Mesenchymal stem cell (in vitro differentiated cells and primary cell): ENCODE measurements at places on chromosomes 12 and 14.
A peak's percentile ranks its signal among the peaks of the same experiment; 100 is the strongest.

GRCh38 chr12:3527181-3527580, 36.2 kb downstream of the PRMT8 start:
- peak; percentile 1 for DNase-seq

DNA sequence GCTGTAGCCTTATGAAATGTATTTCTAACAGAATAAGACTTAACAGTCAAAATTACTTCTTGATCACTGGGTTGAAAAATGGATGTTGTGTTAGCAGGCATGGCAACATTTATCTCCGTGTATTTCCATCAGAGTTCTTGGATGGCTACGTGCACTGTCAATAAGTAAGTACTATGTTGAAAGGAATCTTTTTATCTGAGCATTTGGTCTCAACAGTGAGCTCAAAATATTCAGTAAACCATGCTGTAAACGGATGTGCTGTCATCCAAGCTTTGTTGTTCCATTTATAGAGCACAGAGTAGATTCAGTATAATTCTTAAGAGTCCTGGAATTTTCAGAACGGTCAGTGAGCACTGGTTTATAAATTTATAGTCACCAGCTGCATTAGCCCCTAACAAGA, 15.5 kb downstream of the SCAF11 start:
- no peak for DNase-seq

- DNase-seq = no peak
Measured at GRCh38 chr12:124645530-124646244, 78.3 kb upstream of the NCOR2 start.

DNA sequence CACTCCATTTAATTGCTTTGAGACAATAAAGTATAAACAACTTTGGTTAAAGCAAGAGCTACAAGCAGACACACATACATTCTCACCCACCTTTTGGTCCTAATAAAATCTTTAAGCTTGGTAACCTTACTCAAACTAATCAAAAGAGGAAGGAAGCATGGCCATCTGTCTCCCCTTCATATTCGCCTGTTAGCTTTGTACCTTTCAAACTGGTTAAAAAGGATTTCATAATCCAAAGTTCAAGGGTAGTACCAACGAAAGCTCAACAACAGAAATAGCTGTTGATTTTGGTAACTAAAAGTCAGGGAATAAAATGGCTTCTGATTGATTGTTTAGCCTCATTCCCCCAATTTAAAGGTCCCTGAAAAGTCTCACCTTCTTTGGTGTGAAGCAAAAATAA, 456.9 kb downstream of the BCAT1 start:
- no peak for DNase-seq

GRCh38 chr12:15155271-15155670, 65.9 kb downstream of the RERG start:
- DNase-seq = no peak

GRCh38 chr12:53699678-53700025, 23.8 kb upstream of the ATP5MC2 start:
- DNase-seq = no peak

GRCh38 chr14:64806202-64806861, 73.4 kb downstream of the SPTB start:
- DNase-seq = peak; percentile 83

- no peak for DNase-seq
Measured at GRCh38 chr12:6442836-6443235, 1.9 kb upstream of the CD27 start.

DNA sequence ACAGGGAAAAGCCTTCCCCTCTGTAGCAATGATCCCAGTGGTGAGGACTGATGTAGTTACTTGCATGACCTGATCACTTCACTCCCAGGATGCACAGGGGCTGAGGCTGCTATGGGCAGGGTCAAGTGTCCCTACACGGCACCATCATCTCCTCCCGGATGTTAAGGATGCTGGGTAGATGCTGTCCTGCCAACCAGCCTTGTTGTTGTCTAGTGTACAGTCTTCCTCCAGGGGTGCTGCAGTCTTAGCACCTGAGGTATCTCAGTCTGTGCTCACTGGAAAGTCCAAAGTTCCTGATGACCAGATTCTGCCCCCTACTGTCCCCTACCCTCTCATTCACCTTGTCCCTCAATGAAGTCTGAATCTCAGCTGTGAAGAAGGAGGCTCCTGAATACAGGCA, 20.1 kb downstream of the CPM start:
- DNase-seq = no peak

GRCh38 chr14:101400830-101401229, 160.5 kb upstream of the DIO3 start:
- DNase-seq = no peak

DNA sequence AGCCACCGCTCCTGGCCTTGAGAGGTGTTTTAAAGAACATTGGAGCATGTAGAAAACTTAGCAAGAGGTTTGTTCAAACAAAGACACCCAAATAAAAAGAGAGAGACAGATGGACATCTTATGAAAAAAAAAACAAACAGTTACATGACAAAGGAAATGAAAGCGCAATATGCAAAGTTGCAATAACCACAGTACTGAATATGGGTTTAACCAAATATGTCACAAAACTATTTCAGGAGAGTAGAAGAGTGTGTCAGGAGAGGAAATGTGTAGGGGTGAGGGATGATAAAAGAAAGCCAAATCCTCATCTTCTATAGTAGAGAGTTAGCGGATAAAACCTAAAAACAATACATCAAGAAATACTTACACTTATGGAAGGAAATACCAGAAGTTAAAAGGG, 98.4 kb downstream of the GTF2A1 start:
- no peak for DNase-seq

- no peak for DNase-seq
Measured at GRCh38 chr14:45254771-45255170, 1.8 kb upstream of the MIS18BP1 start.

GRCh38 chr12:47032644-47033043, 46.8 kb upstream of the PCED1B start:
- DNase-seq = peak; percentile 72

- DNase-seq = peak; percentile 44
Measured at GRCh38 chr14:103067231-103067954, 10.0 kb upstream of the CDC42BPB start.

DNA sequence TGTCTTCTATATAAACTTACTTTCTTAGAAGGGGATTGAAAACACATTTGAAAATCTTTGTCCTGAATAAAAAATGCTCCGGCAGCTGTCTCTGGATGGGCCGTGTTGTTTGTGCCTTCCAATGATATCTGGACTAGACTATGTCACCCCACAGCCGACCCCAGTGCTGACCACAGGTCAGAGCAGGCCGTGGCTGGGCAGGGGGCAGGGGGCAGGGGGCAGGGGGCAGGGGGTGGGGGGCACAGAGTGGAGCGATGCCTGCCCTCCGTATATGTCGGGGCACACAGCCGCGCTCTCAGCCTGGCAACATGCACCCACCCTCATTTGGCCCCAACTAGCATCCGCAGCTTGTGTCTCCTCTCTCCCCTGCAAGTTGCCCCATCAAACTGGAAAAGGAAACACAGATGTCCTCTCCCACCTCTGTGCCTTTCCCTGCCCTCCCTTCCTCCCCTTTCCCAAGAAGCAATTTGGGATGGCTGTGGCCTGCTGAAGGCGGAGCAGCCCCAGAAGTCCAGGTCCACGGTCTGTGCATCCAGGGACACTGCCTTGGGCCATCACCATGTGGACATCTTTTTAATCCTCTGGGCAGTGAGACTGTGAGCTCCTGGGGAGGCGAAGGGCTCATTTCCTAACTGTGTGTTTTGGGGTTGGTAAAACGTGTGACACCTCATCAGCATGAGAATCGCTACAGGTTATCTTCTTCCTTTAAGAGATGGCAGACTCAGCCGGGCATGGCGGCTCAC, 295.7 kb upstream of the RTL1 start:
- no peak for DNase-seq

- no peak for DNase-seq
Measured at GRCh38 chr14:87955501-87955900, 37.5 kb downstream of the GALC start.

- no peak for DNase-seq
Measured at GRCh38 chr14:53060046-53060445, 93.1 kb downstream of the DDHD1 start.

DNA sequence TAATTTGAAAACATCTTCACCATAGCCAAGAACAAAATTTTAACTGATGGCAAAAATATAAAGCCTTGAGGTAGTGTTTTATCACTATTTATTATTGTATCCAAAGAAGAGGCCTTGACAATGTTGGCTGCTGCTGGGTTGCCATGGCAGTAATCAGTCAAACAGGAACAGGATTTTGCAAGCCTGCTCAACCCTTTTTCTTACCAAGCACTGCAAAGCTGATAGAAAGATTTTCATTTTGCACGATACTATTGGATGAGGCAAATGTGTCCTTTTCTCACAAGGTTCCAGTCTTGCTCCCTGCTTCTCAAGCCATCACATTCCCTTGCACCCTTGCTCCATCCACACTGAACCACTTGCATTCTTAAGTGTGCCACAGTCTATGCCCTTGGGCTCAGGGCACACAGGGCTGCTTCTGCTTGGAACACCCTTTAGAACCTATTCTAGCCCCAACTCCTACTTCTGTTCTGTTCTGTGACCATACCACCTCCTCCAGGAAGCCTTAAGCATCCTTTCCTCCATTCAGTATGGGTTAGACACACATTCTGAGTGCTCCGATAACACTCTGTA, 76.5 kb upstream of the AMIGO2 start:
- DNase-seq = peak; percentile 78

DNA sequence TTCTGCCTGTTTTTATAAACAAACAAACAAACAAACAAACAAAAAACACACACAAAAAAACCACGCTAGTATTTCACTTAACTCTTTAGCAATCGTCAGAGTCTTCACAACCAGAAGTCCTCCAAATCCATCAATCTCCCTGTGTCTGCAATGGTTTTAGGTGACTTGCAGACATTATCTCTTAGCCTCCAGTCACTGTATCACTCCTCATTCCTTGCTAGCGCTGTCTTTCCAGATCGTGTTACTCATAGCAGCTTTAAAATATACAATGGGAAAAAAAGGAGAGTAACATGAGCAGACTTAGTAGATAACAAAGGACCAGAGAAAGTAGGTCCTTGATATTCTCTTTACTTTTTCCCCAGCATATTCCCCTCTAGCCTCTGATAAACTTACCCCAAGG, 15.5 kb upstream of the ETNK1 start:
- no peak for DNase-seq

DNA sequence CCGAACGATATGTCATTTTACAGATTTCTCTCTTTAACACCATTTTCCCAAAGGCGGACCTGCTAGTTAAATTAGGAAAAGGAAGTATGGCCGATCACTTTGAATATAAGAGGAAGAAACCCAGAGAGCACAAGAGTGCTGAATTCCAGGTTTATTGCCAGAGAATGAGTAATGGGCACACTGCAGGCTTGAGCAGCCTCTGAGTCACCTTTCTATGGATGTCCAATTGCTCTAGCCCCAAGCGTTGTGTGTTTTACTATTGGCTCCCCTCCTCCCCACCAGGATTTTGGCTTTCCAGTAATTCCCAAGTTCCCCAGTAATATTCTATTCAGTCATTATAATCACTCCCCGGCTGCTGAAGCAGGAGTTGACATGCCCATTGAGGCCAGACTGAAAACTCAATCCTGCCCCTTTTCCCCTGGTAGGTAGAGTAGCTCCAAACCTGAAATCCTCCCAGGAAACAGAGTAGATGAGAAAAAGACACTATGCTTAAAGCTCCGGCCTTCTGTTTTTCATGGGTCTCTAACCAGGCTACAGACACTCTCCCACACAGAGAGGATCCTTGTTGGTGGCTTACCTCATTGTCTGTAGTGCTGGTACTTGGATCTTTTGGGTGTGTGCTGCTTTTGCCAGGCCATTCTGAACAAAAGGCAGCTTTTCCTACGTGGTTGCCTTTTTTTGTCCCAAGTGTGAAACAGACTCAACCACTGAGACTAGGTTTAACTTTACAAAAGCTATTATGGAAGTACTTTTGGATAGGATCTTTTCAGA, 704.3 kb upstream of the FLRT2 start:
- DNase-seq = no peak

GRCh38 chr12:51814311-51815088, 34.0 kb downstream of the FIGNL2 start:
- DNase-seq = peak; percentile 72
